Ovary (tissue), 10 donors: ENCODE measurements at places on chromosomes 4 and X.
A peak's percentile ranks its signal among the peaks of the same experiment; 100 is the strongest.

GRCh38 chr4:102399021-102399420, 53.7 kb upstream of the SLC39A8 start:
- no peak for DNase-seq

GRCh38 chr4:26030260-26030667, 116.2 kb downstream of the SMIM20 start:
- no peak for DNase-seq

- peak; percentile 13 for DNase-seq
Measured at GRCh38 chrX:23742174-23742696, 841 bp downstream of the ACOT9 start.

DNA sequence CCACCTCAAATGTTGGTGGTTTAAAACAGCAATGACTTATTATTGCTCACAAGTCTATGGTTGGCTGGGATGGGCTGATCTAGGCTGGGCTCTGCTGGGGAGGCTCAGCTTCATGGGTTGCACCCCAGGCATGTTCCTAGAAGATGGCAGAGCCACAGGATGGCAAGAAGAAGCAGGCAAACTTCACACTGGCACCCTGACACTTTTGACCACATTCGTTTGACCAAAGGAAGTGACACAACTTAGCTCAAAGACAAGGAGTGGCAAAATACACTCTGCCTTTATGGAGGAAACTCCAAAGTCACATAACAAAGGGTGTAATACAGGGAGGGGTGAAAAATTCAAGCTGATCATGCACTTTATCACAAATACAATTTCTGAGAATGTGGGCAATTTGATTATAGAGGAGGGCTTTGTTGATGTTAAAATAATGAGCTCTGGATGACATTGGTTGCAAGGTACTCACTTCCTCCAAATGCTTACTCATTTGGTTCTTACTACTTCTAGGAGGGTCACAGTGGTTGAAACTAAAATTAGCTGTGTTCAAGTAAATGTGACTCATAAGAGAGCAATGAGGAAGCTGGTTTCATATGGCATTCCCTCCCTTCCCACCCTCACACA, 249.2 kb upstream of the RPS6KA3 start:
- DNase-seq, result no peak

DNA sequence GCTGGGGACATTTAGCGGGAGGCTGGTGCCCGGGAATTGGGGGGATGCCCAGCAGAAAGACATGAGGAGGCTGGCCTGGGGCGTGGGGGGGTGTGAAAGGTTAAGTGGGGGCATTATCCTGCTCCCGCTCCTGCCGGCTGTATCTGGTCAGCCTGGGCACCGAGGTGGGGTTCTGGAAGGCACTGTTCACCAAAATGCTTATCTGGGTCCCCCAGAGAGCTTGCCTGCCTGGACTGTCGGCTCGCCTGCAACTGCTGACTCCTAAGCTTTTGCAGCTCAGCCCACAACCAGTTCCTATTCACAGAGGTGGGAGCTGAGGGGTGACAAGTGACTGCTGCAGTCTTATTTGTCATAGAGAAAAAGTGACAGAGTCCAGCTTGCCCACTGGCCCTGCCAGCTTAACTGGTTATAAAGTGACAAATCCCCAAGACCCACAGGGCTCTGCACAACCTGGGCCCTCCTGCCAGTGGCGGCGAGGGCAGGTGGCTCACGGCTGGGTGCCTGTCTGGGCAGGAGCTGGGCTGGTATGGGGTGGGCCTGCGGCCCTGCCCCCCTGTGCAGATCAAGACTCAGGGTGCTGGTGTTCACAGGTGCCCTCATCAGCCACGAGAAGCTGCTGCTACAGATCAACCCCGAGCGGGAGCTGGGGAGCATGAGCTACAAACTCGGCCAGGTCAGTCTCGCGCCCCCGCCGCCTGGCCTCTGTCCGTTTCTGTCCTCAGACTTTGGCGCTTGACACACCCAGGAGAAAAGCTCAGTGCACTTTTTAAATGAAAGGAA, 23.7 kb upstream of the MSANTD1 start:
- no peak for DNase-seq
